Activated naive CD8-positive, alpha-beta T cell treated with anti-CD3 and anti-CD28 coated beads, Interleukin-2, amount 10 ng/mL, durations not matched to agents 7 days and 5 days (primary cell): ENCODE measurements at places on chromosomes 1 and 21. TPM values are rescaled to one million over a fixed set of nuclear protein-coding genes. Genes with fewer than 3 reads are reported as not detected.
A peak's percentile ranks its signal among the peaks of the same experiment; 100 is the strongest.

C1QB gene
- total RNA-seq, result 0.50 TPM

- DNase-seq, result peak; percentile 57
- H3K4me3 ChIP-seq, result peak overlapping the region; percentile 64
- peaks cover 34% of the 10 kb centered on the region for H3K4me1 ChIP-seq
- no peaks in the 10 kb centered on the region for H3K27me3 ChIP-seq
- H3K36me3 ChIP-seq, result peaks cover 6% of the 10 kb centered on the region
Observed at GRCh38 chr1:1782399-1783221, 4.3 kb upstream of the NADK start.

PALMD gene
- total RNA-seq, result not detected

PIGK gene
- 19.0 TPM for total RNA-seq

PKN2 gene
- total RNA-seq, result 36.7 TPM

DNA sequence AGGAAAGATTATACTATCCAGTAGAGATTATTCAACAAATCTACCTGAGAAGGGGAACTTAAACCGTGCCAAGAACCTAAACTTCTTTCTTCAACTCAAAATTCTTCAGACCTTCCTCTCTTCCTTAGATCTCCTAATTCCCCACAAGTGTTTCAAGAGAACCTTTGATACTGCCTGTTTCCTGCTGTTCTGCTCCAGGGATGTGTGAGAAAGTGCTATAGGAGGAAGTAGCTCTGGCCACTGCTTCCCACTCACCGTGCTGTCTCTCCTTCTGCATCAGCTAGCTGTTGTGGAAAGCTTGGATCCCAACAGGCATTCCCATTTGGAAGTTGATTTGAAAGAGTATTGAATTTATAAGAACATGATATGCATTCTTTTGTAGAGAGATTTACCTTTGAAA is 4.5 kb upstream of the NOS1AP start:
- DNase-seq, result no peak
- H3K4me3 ChIP-seq, result no peak overlapping the region
- H3K27ac ChIP-seq, result no peak overlapping the region
- H3K4me1 ChIP-seq, result peaks cover under 1% of the 10 kb centered on the region

DNA sequence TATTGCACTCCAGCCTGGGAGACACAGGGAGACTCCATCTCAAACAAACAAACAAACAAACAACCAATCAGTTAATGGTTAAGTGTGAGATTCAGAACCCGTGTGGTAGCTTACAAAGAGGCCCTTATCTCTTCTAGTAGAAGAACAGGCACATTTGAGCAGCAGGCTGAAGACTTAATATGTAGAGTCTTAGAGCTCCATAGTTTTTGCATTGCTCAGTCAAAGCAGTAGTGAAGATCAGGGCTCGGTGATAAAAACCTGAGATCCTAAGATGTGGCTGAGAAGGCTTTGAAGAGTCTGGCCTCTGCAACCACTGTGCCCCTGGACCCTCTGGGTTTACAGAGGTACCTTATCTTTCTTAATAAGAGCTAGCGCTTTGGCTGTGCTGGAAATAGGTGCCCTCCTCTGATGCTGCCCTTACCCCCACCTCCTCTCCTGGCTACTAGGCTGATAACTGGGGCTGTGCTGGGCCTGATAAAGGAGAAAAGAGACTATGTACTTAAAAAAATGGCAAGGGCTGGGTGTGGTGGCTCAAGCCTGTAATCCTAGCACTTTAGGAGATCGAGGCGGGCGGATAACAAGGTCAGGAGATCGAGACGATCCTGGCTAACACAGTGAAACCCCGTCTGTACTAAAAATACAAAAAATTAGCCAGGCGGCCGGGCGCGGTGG is 10.5 kb upstream of the UCK2 start:
- H3K4me1 ChIP-seq, result no peaks in the 10 kb centered on the region
- H3K36me3 ChIP-seq, result no peaks in the 10 kb centered on the region
- peaks cover 8% of the 10 kb centered on the region for H3K27me3 ChIP-seq
- no peak overlapping the region for H3K4me3 ChIP-seq
- no peak for DNase-seq
- H3K27ac ChIP-seq, result no peak overlapping the region
